ENCODE measurements at places on chromosomes 3 and 15.

- no peak for DNase-seq
Observed at GRCh38 chr15:44529864-44530604, 6.9 kb upstream of the EIF3J start.

DNA sequence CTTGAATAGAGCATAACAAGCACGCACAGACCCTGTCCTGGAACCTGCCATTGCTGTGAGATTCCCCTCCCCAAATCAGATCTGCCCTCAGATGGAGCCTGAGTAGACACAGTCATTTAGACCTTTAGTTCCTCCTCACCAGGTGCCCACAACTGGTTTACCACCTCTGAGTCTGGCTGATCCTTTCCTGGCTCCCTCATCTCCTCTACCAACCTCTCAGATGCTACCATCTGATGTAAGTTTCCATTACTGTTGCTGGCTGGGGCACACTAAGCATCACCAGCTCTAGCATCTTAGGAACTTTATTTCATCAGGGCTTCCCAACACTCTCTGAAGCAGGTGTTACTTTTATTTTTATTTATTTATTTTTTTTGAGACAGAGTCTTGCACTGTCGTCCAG lies 288.3 kb downstream of the TLE3 start:
- no peak for DNase-seq

DNA sequence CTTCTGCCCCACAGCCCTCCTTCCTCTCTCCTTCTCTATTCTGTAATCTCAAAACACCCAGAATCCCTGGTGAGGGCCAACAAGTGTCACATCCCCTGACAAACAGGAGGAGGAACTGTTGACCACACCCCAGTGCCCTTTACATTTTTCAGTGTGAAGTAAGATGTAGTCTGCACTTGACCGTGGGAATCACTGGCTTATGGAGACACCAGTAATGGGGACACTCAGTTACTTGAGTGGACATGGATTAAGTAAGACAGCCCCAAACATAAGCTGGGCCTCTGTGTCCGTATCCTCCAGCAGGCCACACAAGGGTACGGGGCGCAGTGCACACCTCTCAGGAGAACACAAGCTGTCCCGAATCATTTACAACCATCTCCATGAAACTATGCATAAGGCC lies 28.4 kb upstream of the LIMD1 start:
- DNase-seq: peak; percentile 69

DNA sequence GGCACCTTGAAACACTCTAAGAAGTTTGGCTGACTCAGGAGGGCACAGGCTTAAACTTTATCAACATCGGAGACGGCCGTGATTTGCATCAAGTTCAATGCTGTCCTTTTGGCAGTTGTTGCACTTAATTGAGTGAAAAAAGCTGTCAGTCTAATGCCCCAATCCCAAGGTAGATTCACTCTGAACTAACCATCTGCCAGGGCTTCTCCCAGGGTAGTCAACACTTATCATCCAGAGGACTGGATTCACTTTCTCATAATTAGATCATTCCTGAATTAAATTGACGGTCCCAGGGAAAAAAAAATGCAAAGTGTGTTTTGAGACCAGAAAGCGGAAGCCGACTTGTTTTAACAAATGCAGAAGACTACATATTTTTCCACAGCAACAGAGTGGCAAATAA lies 28.5 kb downstream of the RORA start:
- no peak for DNase-seq

DNA sequence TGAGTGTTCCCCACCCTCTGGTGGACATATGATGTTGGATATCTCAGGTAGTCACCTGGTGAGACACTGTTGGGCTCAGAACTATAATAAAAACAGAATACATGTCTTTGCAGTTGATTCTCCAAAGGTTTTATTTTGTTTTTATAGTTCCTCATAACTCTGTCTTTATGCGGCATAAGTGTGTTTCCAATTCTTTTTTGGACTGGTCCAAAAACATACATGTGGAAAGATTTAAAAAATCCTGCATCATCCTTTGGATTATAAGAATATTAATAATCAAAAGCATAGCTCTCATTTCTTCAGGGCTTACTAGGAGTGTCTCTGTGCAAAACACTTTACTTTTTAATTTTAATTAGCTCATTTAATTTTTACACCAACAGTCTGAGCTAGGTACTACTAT lies 71.0 kb upstream of the ANKRD34C start:
- DNase-seq: no peak

DNA sequence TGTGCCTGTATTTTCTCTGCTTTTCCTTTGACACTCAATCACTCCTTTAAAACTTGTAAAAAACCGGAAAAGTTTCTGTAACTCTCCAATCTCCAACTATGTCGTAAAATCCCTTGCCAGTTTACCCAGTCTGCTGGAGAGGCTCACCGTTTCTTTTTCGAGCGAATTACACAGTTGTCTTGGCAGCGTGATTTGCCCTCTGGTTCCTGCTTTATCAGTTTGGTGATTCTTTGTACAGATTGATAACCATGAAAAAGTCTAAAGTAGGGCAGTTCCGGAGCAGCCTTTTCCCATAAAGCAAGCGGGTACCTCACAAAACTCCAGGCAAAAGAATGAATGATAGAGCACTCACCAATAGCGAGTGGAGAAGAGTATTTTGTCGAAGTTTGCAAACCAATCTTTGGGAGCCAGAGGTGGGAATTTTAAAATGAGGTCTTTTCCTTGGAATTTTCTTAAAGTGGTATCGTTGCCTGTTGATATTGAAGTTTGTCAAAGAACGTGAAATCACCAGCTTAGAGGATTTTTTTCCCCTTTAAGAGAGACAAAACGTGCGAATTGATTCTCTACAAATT lies at the start of gene TTC23:
TTC23 (minus strand) TSS at position 312 of the 572 bp plus-strand sequence. CDS start 20,869 bp downstream, outside the sequence.
- DNase-seq: no peak
